ENCODE measurements at places on chromosomes 13 and 19.

GRCh38 chr13:94968040-94968756 lies 255.9 kb upstream of the SOX21 start:
- no peak for DNase-seq

GRCh38 chr13:44237276-44237767 lies 136.3 kb upstream of the SERP2 start:
- peak; percentile 93 for DNase-seq

DNA sequence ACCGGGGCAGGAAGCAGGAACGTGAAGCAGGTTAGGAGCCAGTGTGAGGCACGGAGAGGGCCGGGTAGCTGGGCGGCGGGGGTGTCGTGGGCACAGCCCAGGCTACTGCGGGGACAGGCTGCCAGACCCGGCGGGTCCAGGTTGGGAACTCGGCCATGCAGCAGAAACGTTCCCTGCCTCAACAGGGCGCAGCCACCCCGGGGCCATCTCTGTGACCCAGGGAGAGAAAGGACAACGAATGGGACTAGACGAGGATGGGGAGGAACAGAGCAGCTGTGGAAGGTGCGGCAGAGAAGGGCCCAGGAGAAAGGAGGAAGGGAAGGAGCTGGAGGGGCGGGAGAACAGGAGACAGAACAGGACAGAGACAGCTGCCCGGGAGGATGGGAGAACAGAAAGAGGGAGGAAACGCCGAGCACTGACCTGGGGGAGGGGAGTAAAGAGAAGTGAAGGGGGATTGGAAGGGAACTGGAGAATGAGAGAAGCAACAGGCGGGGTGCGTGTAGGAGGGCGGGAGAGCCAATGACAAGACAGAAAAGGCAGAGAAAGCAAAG lies 12.9 kb upstream of the GARIN5A start:
- no peak for DNase-seq

GRCh38 chr19:17116996-17117702 lies 41.6 kb downstream of the MYO9B start:
- DNase-seq: no peak

DNA sequence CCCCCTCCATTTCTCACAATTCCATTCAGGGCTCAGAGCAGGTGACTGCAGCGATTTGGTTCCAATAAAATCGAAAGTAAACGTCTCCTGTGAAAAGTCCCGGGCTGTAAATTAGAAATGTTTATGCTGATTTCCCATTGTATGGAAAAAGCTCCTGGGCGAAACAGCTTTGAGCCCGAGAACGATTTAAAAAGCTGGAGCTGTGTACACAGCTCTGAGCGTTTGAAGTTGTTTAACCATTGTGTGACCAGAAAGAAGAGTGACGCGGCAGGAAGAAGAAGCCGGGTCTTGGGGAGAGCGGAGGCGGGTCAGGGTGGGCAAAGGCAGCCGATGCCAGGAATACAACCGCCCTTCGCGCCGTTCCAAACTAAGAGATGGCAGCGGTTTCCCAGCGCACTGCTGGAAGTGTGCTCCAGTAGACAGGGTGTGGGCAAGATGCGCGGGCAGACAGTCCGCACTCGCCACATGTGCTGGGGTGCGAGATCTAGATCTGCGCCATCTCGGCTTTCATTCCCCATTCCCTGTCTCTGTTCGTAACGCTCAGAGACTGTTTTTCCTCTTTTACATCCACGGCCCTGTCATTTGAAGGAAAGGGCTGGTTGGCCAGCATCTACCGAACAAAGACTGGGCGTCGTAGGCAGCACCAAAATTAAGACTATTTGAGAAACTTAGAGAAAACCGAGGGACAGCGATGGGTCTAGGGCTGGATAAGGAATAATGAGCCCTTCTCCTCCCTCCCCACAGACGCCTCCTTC lies 960 bp upstream of the GSX1 start:
- DNase-seq: no peak

- peak; percentile 76 for DNase-seq
Measured at GRCh38 chr13:37685206-37685605, 86.6 kb upstream of the POSTN start.

DNA sequence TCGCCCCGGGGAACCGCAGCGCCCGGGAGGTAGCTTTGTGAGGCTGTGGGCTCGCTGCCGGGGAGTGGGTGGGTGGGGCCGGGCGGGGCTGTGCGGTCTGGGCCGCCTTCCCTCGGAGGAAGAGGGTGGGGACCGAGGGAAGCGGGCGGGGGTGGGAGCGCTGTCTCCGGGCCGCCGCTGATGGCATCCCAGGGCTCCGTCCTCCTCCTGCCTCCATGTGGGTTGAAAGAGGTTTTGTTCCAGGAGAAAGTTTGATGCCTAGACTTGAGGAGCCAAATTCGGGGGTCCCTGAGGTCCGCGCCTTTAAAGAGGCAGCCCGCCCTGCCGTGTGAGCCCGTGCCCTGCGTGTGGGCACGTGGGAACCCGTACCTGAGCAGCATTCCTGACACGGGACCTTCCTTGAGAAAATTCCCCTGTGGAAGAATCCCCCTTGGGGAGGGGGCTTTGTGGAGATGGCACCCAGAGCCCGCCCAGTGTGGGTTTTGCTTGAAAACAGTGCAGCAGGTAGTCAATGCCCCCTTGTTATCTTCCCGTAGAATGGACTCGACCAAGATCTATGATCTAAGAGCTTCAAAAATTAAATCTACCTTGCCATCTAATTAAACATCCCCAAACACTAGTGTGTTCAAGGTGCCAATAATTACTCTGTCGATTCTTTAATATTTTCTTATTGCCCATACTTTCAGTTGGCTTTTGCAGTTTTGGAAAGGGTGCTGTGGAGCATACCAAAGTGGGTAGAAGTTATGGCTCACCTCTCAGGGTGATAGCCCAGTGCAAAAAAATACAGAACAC lies 107.8 kb downstream of the RXFP2 start:
- DNase-seq: no peak

- DNase-seq: no peak
Measured at GRCh38 chr19:48442116-48443035, 3.4 kb upstream of the GRWD1 start.

- DNase-seq: no peak
Measured at GRCh38 chr13:107043021-107043956, 475.4 kb upstream of the ARGLU1 start.

GRCh38 chr19:50475736-50476223 lies 527 bp upstream of the EMC10 start:
- DNase-seq: no peak

DNA sequence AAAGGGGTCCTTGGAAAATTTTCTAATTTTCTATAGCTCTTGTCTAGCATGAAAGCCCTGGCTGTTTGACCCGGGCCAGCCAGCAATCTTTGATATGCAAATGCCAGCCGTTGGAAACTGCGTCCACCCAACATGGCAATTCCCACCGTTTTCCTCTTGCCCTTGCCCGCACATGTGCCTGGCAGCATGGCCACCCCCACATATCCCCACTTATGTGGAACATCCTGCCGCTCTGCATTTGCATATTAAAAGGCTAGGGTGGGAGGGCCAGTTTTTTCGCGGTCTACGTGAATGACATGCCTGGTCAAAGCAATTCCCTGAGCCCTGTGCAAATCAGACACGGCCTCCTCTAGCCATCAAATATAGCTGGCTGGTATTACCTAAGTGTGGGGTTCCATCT lies 110.3 kb upstream of the TDRD3 start:
- DNase-seq: no peak

GRCh38 chr19:33947265-33947964 lies 150.7 kb downstream of the KCTD15 start:
- DNase-seq: no peak

- DNase-seq: peak; percentile 15
Measured at GRCh38 chr13:85693889-85694511, 105.2 kb downstream of the SLITRK6 start.

DNA sequence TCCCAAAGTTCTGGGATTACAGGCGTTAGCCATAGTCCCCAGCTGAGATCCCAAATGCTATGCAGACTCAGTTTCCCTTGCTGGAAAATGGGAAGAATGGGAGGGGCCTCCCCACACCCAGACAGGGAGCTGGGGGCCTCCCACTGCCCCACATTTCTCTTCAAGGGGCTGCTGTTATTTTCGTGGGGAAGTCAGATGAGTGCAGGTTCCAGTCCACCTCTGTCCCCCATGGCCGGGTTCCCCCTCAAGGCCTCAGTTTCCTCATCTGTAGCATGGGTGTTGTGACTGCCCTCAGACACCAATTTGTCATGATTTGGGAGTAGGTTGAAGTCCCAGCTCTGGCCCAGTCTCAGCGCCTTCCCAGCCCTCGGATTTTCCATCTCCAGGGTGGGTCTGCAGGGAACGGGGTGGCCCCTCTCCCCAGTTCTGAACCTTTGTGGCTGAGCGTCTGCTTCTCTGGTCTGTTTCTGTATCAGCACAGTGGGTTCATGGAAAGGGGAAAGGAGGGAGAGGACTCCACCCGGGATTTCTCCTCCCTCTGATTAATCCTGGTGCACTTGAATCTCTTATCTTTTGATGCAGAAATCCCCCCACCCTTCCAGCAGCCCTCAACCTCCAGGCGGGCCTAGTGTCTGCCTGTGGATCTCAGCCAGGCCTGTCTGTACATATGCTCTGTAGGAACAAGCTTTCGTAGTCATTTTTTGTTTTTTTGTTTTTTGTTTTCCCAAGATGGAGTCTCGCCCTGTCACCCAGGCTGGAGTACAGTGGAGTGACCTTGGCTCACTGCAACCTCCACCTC lies 12.2 kb downstream of the NFIC start:
- no peak for DNase-seq

DNA sequence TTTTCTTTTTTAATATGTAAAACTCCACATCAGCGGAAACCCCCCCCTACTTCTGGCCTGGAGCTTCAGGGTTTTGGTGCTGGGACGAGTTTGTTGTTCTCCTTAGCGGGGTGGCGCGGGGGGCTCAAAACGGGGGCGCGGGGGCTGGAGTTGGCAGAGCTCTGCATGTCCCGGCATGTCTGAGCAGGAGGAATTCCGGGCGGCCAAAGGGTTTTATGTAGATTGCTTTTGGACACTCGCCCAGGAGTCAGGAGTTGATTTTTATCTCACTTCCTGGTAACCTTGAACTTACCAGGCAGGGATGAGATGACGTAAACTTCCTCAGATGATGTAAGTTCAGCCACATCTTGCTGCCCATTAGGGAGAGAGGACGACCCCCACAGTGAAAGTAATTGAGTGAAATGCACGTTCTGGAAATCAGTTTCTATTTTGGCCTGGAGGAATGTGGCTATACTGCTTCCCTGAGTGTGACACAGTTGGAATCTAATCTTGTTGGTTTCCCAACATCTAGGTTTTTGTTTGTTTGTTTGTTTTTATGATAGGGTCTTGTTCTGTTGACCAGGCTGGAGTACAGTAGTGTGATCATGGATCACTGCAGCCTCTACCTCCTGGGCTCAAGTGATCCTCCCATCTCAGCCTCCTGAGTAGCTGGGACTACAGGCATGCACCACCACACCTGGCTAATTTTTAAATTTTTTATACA lies 21.0 kb upstream of the GDF15 start:
- peak; percentile 100 for DNase-seq

- no peak for DNase-seq
Measured at GRCh38 chr13:49827336-49827735, 34.9 kb upstream of the KPNA3 start.

- DNase-seq: no peak
Measured at GRCh38 chr13:110414931-110415330, 107.8 kb downstream of the COL4A2 start.

DNA sequence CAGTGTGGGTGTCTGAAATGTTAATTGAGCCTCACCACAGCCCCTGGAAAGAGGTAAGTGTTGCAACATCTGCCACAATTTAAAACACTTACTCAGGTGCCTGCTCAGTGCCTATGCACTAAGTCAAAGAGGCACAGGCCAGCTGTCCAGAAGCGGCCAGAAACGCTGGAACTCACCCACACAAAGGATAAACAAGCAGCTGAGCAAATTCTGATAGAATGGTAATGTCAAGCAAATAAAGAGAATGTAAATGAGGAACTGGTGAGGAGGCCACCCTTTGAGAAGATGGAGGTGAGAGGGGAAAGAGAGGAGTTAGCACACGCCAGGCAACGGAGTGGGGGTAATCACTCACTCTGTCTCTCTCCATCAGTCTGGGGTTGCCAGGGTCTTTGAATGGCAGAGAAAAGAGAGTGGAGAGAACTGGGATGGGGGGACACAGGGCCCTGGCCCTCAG lies 67.7 kb upstream of the SERP2 start:
- peak; percentile 34 for DNase-seq

DNA sequence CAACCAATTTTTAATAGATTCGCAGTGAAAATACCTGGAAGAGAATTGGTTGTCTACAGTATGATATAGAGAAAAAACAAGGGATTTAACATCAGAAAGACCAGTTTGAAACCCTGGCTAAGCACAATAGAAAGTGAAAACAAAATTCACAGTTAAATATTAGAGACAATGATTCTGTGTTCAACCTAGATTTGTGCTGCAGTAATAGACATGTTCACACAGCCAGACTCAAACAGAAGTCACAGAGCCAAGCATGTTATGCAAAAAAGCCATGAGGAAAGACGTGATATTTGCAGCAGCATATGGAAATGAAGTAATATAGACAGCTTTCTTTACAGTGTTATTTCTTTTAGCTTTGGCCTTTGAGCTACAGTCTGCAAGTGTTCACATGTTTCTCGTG lies 48.1 kb downstream of the SCEL start:
- no peak for DNase-seq

DNA sequence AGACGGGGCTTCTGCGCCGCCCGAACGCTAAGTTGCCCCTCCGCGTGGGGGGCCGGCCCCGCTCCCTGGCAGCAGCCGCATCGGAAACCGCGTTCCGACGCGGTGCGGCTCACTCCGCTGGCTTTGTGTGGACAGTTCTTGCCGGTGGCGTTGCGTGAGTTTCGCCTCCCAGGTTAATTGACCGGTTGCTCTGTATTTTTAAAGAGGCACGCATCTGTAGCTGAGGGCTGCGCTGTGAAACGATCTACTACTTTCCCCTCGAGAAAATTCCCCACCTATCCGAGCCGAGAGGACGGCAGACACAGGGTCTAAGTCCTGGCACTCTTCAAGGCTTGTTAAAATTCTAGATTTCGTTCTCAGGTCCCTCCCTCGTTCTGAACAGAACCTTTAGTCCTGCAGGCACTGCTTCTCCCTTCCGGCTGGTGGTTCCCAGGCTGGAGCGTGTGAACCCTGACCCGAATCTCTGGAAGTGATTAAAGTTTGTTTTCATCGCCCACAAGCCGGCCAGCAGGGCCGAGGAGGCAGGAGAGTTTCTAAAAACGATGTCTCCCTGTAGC lies 933 bp downstream of the ARHGEF7 start:
- peak; percentile 18 for DNase-seq

- no peak for DNase-seq
Measured at GRCh38 chr13:113915012-113915763, 51.3 kb upstream of the GAS6 start.

GRCh38 chr13:109723046-109723445 lies 63.3 kb downstream of the IRS2 start:
- no peak for DNase-seq

Measured in iris pigment epithelial cell (primary cell).